ENCODE measurements at places on chromosomes 12 and 14.

DNA sequence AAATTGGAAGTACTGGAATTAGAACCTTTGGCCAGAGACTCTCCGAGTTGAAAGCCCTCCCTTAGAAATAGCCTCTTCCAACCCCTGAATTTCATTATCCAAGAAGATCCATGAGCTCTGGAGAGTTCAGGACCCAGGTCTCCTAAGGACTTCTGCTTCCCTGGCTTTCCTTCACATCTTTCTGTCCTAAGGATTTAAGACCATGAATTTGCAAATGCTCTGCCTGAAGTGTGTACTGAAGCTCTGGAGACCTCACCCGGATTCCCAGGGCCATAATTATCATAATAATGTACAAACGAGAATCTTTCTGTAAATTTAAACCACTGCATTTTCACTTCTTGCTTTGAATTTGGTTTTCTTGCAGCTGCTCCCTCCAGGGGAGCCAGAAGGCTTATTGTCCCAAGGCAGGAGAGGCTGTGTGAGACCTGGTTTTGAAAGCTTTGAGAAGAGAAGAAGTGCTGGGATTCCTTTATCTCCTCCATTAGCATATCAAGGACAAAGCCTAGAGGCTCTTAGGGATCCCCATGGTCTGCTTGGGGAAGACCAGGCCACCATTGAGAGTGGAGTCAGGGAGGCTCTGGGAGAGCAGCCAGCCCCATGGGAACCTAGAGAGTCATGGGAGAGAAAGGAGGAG lies 41.1 kb downstream of the GLRX5 start:
- DNase-seq = no peak

- DNase-seq = peak; percentile 18
These were observed 34.3 kb upstream of the GAS2L3 start for GRCh38 chr12:100539202-100539601.

GRCh38 chr12:122125452-122126341 lies 47.1 kb downstream of the MLXIP start:
- DNase-seq = no peak

DNA sequence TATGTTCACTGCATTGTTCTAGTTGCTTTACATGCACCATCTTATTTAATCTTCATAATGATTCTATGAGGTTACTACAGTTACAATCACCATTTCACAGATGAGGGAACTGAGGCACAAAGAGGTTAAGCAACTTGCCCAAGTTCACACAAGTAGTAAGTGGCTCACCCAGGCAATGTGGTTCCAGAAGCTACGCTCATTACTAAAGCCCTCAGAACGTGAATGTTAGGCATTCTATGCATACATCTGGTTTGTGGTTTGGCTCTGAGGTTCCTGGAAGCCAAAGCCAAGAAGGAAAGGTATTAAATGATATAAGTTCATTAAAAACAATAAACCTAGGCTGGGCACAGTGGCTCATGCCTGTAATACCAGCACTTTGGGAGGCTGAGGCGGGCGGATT lies 14.4 kb upstream of the VRTN start:
- peak; percentile 78 for DNase-seq

DNA sequence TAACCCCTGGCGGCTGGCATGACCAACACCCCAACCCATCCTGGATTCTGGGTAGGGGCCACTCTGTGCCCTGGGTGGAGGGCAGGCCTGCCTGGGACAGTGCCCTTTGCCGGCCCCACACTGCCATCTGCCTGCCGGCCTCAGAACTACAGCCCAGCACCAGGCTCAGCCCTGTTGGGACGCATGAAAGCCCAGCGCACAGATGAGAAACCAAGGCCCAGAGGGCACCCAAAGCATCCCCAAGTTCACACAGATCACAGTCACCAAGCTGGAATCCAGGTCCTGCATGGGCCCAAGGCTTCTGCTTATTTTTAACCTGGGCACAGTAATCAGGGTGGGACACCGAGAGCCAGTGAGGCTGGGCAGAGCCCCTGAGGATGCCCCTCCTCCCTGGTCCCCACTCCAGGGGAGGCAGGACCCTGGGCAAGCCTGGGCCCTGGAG lies 26.2 kb downstream of the RFLNA start:
- peak; percentile 50 for DNase-seq

GRCh38 chr12:97797473-97797872 lies 334.9 kb downstream of the RMST start:
- DNase-seq = no peak

- no peak for DNase-seq
These were observed 688.0 kb downstream of the VRK1 start for GRCh38 chr14:97485201-97485600.

DNA sequence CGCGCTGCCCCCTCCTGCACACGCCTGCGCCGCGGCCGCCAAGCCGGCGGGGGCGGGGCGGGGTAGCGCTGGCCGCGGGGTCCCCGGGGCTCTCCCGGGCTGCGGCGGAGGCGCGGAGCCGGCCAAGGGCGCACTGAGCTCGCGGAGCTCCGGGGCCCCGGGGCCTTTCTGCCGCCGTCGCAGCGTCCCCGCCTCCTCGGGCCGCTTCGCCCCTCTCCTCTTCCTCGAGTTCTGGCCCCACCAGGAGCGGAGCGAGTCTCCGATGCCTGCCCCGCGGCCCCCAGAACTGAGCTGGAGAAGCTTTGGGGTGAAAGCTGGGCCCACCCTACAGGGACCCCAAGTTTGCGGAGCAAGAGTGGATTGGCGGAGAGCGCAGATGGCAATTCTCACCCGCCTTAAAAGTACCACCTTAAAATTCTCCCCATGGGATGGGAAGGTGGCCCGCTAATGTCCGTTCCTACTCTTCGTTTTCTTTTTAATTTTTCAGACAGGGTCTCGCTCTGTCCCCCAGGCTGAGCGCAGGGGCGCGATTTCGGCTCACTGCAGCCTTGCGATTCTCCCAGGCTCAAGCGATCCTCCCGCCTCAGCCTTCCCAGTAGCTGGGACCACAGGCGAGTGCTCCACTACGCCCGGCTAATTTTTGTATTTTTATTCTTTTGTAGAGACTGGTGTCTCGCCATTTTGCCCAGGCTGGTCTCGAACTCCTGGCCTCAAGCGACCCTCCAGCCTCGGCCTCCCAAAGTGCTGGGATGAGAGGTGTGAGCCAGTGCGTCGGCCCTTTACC lies 129.6 kb downstream of the NDUFA12 start:
- DNase-seq = no peak

- no peak for DNase-seq
These were observed 26.1 kb upstream of the DIO3 start for GRCh38 chr14:101535232-101535631.

- DNase-seq = no peak
These were observed 173.0 kb upstream of the PRMT8 start for GRCh38 chr12:3317841-3318501.

GRCh38 chr14:24092110-24092504 lies 2.0 kb upstream of the PCK2 start:
- DNase-seq = no peak

- no peak for DNase-seq
These were observed 121.6 kb downstream of the FIGNL2 start for GRCh38 chr12:51726931-51727330.

DNA sequence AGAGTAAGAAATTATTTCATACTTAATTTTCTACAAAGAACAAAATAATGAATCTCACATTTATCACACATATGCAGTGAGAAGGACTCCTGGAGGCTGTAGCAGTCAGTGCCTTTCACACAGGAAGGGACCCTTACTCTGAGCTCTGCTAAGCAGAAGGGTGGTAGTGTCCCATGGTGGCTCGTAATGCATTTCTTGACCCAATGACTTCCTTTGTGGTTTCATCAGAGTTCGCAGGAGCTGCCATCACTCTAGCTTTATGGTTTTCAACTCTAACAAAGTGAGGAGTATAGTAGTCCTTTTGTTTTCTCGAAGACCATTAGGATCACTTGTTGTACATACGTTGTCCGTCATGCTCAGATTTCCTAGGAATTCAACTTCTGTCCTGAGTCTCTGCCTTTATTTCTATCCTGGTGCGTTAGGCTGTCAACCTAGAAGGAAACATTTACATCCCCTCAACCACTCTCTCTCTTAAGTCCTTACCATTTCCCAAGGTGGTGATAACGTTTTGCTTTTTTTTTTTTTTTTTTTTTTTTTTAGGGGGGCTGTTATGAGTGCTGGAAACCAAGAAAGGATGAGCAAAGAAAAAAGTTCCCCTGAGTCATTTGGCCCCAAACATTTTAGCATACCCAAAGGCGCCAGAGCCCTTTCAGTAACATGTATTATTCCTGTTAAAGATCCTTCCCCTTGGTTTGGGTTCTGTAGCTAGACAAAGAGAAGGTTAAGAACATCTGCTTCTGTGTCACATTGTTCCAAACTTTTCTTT lies 37.2 kb downstream of the GABARAPL1 start:
- no peak for DNase-seq

DNA sequence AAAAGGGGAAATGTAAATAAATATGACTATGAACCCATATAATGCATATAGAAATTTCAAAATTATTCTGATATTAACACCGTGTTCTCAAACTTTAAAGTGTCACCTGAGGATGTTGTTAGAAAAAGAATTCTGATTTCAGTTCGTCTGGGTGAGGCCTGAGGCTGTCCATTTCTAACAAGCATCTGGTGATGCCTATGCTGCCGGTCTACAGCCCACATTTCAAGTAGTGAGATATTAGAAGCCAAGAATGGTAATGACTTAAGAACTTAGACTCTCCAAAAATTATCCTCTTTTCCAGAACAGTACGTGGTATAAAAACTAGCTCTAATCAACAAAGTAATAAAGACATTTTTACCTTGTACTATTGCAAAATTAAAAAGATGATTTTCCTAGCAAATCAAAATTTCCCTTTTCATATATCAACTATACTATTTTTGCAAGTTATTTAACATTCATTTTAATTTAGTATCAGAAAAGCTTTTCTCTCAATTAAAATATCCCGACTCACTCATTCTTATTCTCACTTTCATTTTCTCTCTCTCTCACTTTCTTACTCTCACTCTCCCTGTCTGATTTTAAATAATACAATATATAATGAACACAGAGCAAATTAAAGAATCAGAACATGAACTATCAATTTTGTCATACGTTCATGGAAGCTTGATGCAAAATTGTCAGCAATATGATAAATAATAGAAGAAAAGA lies 35.0 kb downstream of the PIK3C2G start:
- no peak for DNase-seq

GRCh38 chr12:121053706-121054105 lies 14.7 kb upstream of the OASL start:
- DNase-seq = no peak

DNA sequence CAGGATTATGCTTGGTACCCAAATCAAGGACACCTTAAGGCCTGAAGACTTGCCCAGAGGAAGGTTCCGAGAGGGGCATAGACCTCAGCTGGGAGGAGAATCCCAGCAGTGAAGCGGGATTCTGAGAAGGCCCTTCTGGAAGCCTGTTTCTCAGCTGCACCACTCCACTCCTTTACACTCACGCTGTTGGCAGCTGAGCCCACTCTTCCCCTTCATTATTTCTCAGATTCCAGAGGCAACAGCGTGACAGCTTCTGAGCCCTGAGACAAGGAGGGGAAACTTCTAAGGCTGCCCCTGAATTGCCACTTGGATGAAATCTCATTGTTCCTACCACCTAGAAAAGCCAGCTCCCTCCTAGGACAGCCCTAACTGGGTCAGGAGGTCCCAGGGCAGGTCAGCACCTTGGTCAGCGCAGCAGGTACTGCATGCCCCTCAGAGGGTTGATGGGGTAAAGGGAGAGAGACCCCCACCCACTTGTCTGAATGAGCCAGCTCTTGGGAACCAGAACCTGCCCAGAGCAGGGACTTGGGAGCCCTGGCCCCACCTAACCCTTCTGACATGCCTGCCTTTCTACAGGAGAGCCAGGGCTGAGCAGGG lies 53.9 kb downstream of the ISCA2 start:
- no peak for DNase-seq

All from fibroblast of skin of right quadriceps (primary cell).